ENCODE measurements at places on chromosomes 6 and 20.
A peak's percentile ranks its signal among the peaks of the same experiment; 100 is the strongest.

DNA sequence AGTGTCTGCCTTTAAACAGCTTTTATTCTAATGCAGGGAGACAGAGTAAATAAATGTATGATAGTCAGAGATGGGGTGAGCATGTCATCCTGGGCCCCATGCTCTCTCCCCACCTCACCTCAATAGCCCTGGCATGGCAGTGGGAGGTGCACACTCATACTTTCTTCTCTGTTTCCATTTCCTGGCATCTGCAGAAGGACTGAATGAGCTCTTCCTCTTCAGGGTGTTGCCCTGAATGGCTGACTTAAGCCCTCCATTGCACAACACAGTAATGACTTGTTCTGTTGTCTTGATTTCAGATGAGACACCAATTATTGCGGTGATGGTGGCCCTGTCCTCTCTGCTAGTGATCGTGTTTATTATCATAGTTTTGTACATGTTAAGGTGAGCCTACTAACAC, 57.0 kb upstream of the GNRH2 start:
- DNase-seq, result no peak

GRCh38 chr20:45842169-45842812, 8.7 kb downstream of the SNX21 start:
- no peak for DNase-seq

- DNase-seq, result no peak
These were observed 30.5 kb downstream of the C6orf15 start for GRCh38 chr6:31081872-31082271.

DNA sequence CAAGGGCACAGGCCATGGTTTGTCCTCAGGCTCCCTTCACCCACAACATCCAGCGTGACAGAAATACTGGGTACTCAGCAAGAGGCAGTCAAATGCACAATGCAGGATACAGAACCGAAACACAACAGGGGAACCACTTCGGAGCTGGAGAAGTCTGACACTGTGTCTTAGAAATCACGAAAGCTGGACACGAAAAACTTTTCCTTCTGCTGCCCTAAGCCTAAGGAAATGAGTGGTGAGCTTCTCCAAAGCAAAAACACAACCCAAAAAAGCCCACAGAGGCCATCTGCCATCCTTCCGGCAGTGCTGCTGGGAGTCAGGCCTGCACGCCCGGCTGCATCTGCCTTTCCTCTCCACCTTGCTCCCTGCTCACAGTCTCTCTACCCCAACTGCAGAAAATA, 106.3 kb downstream of the SLC23A2 start:
- no peak for DNase-seq

- peak; percentile 70 for DNase-seq
These were observed 495.5 kb upstream of the MAP3K7 start for GRCh38 chr6:91082311-91082832.

- no peak for DNase-seq
These were observed 1424.8 kb upstream of the EYS start for GRCh38 chr6:67131827-67132226.

- peak; percentile 73 for DNase-seq
These were observed 29.7 kb downstream of the RREB1 start for GRCh38 chr6:7137335-7138045.

- DNase-seq, result no peak
These were observed 15.0 kb downstream of the ALDH8A1 start for GRCh38 chr6:134934793-134935485.

GRCh38 chr20:33675136-33675959, 1.1 kb upstream of the NECAB3 start:
- DNase-seq, result no peak

DNA sequence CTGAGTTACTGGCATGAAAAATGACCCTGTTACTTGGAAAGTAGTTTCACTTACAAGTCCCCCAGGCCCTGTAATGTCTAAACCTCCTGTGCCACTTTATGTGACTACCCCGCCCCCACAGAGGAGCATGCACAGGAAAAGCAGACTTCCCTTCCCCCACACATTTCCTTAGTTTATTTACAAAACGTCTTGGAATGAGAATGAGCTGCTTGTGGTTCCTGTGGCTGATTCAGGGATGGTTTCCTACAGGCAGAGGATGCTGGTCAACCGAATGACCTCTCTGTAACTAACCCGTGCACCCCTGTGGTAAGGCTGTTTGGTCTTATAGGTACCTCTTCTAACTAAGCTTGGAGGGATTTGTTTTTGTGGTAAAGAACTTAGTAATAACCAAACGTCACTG, 28.5 kb downstream of the RSPO3 start:
- DNase-seq, result peak; percentile 83
